ENCODE measurements at places on chromosomes 3 and 15.

GRCh38 chr3:156145866-156146265, 25.5 kb downstream of the KCNAB1 start:
- no peak for ATAC-seq
- H3K27ac ChIP-seq = no peak overlapping the region
- peaks cover 24% of the 10 kb centered on the region for H3K27me3 ChIP-seq
- no peaks in the 10 kb centered on the region for H3K4me1 ChIP-seq

- H3K4me3 ChIP-seq = no peak overlapping the region
- no peak for ATAC-seq
Measured at GRCh38 chr3:100852840-100853239, 140.4 kb downstream of the ABI3BP start.

DNA sequence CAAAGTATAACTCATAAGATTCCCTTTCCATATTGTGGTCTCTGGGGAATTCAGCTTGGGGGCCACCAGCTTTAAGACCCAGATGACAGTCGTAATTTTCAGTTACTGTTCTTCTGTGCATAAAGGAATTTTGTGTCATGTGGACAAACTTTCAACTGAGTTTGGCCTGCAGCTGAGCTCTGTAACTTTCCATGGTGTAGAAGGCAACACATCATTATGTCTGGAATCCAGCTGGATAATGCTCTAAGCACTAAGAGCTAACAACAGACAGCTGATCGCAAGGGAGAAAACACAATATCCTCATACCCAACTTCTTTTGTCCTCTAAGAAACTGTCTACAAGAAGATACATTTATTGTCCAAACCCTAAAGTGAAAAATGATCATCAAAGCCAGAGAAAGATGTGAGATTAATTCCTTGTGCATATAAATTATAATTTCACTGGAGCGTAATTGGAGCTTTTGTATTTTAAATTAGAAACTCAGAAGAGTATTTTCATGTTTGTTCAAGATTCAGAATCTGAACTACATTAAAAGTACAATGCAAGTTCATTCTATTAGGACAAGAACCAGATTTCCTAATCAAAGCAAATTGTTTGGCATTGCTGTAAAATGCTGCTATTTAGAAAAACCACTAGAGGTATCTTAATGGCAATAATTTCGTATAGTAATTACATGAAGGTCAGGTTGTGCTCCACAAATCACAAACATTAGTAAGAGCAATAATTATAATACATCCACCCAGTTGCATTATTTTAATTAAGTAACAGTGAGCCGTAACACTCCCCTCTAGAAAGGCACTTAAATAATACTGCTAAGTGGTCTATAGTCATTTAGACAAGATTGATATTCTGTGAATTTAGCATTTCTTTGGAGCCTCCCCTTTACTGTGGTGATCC, 218.8 kb downstream of the ATP8B4 start:
- no peaks in the 10 kb centered on the region for H3K4me1 ChIP-seq
- H3K27me3 ChIP-seq = no peaks in the 10 kb centered on the region
- H3K36me3 ChIP-seq = no peaks in the 10 kb centered on the region

- H3K36me3 ChIP-seq = no peaks in the 10 kb centered on the region
- H3K4me1 ChIP-seq = no peaks in the 10 kb centered on the region
- H3K27me3 ChIP-seq = peaks cover 7% of the 10 kb centered on the region
- no peak overlapping the region for H3K27ac ChIP-seq
Measured at GRCh38 chr3:182609575-182610156, 183.6 kb upstream of the ATP11B start.

DNA sequence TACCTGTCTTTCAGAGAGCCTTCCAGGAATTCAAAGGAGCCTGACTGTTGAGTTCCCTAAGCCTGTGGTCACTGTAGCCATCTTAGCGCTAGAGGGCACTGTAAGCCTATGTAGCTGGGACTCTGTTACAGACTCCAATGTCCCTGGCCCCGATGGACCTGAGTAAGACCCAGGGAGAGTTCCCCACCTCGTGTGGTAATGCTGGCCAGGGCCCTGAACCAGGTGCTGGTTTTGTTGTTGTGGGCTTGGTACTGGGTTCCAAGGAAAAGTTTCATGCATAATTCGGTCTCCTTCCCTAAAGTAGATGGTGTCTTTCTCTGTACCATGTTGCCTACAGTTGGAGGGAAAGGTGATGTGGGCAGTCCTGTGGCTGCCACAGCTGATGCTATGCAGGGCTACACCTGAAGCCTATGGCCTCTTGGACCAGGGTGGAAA, 32.4 kb downstream of the CDAN1 start:
- H3K4me1 ChIP-seq = peaks cover 4% of the 10 kb centered on the region
- H3K27me3 ChIP-seq = no peaks in the 10 kb centered on the region
- H3K27ac ChIP-seq = no peak overlapping the region
- peak; percentile 96 for ATAC-seq

DNA sequence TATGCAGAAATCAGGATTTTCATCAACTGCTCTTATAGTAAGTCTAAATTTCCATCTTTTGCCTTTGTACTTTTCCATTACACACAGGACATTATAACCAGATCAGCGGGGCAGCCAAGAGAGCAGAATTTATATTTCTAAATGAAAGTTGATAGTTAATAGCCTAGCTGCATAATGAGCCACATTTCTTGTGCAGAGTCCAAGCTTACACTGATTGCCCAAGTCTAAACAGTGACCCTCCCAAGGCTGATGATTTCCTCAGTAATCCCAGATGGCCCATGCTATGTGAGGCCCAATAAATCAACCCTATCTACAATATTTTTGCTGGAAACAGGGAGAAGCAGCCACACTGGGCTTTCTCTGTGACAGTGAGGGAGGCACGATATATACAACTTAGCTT, 475.8 kb upstream of the KCNMB2 start:
- no peak for ATAC-seq
- no peak overlapping the region for H3K4me3 ChIP-seq
- no peak overlapping the region for H3K27ac ChIP-seq
- no peaks in the 10 kb centered on the region for H3K36me3 ChIP-seq
- H3K4me1 ChIP-seq = no peaks in the 10 kb centered on the region
- no peaks in the 10 kb centered on the region for H3K27me3 ChIP-seq

- H3K27ac ChIP-seq = no peak overlapping the region
- H3K36me3 ChIP-seq = no peaks in the 10 kb centered on the region
- H3K4me3 ChIP-seq = no peak overlapping the region
- no peak for ATAC-seq
- H3K27me3 ChIP-seq = no peaks in the 10 kb centered on the region
Measured at GRCh38 chr3:82137050-82137449, 375.6 kb upstream of the GBE1 start.

GRCh38 chr15:92869263-92869940, 30.7 kb upstream of the CHD2 start:
- H3K27me3 ChIP-seq = no peaks in the 10 kb centered on the region
- peak overlapping the region; percentile 7 for H3K27ac ChIP-seq
- no peak overlapping the region for H3K4me3 ChIP-seq
- no peak for ATAC-seq

- peaks cover 40% of the 10 kb centered on the region for H3K36me3 ChIP-seq
- ATAC-seq = peak; percentile 98
- H3K27me3 ChIP-seq = no peaks in the 10 kb centered on the region
- H3K4me1 ChIP-seq = peaks cover 21% of the 10 kb centered on the region
Measured at GRCh38 chr15:48802867-48803266, 8.0 kb downstream of the CEP152 start.

GRCh38 chr3:179503640-179504039, 52.4 kb upstream of the GNB4 start:
- H3K36me3 ChIP-seq = no peaks in the 10 kb centered on the region
- H3K4me3 ChIP-seq = no peak overlapping the region
- H3K27ac ChIP-seq = no peak overlapping the region
- ATAC-seq = no peak
- H3K4me1 ChIP-seq = no peaks in the 10 kb centered on the region
- peaks cover 22% of the 10 kb centered on the region for H3K27me3 ChIP-seq

GRCh38 chr3:85935171-85935570, 976.4 kb downstream of the CADM2 start:
- no peaks in the 10 kb centered on the region for H3K27me3 ChIP-seq
- H3K4me3 ChIP-seq = no peak overlapping the region
- H3K36me3 ChIP-seq = no peaks in the 10 kb centered on the region

DNA sequence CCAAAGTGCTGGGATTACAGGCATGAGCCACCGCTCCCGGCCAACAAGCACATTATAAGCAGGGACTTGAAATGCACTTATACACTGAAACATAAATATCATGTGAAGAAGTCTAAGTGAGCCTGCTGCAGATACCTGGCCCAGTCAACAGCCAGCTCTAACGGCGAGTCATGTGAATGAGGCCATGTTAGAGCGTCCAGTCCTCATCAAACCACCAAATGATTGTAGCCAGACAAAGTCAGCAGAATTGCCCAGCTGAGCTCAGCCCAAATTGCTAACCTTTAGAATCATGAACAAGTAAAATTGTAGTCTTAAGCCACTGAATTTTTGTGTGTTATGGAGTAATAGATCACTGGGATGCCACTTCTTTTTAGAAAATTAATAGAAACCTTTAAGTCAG, 37.8 kb upstream of the UACA start:
- H3K27ac ChIP-seq = no peak overlapping the region
- H3K36me3 ChIP-seq = no peaks in the 10 kb centered on the region
- no peak for ATAC-seq
- no peak overlapping the region for H3K4me3 ChIP-seq
- H3K4me1 ChIP-seq = no peaks in the 10 kb centered on the region

DNA sequence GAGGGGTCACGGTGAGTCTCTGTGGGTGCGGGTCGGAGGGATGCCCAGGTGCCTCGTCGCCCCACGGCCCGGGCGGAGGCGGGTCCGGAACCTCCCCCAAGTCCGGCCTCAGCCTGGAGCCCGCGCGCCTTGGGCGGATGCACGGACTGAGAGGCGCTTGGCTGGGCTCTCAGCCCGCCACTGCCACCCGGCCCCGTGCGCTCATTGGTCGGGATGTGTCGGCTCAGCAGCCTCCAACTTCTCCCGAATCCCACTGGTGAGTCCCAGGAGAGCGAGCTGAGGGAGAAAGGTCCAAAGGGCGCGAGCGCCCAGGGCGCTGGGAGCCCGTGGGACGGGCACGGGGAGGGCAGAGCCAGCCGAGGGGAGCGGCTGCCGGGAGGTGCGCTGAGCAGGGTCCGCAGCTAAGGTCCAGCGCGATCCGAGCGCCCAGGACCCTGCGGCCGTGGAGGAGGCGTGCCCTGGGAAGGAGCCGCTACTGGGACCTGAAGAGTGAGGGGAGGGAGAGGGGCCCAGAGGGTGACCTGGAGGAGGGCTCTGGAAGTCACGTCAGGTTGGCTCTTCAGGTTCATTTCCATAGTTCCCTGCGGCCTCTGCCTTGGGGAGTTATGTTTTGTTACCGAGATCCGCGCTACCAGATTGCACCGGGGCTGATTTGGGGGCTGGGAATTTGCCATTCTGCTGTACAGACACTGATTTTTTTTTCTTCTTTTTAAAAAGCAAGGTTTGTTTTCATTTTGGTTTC, at the start of gene MME:
Gene MME, plus strand, starts transcription at position 574 of the 742 bp plus-strand sequence. CDS start 3,849 bp downstream, outside the sequence.
- peaks cover 31% of the 10 kb centered on the region for H3K27me3 ChIP-seq
- no peak within 1 kb of the TSS for H3K27ac ChIP-seq
- H3K36me3 ChIP-seq = no peaks in the 10 kb centered on the region
- H3K4me3 ChIP-seq = peak within 1 kb of the TSS; percentile 40
- ATAC-seq = no peak
- no peaks in the 10 kb centered on the region for H3K4me1 ChIP-seq

DNA sequence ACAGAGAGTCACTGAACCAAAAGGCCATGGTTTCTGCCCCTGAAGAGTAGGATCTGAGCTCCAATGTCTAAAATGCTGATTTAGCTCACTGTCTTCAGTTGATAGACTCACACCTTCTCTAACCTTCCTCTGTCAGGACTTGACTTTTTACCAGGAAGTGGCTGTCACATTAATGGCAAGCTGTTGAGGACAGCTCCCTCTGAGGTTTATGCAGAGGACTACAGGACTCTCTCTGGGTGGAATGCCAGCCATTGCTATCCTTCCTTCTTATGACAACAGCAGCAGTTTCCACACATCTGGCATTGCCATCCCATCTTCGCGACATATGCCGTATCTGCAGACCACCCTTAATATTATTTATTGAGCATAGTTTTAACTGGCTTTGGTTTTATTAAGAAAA, 103.8 kb upstream of the PRICKLE2 start:
- peaks cover 12% of the 10 kb centered on the region for H3K27me3 ChIP-seq
- ATAC-seq = no peak
- H3K4me3 ChIP-seq = no peak overlapping the region
- H3K4me1 ChIP-seq = no peaks in the 10 kb centered on the region
- H3K27ac ChIP-seq = no peak overlapping the region

DNA sequence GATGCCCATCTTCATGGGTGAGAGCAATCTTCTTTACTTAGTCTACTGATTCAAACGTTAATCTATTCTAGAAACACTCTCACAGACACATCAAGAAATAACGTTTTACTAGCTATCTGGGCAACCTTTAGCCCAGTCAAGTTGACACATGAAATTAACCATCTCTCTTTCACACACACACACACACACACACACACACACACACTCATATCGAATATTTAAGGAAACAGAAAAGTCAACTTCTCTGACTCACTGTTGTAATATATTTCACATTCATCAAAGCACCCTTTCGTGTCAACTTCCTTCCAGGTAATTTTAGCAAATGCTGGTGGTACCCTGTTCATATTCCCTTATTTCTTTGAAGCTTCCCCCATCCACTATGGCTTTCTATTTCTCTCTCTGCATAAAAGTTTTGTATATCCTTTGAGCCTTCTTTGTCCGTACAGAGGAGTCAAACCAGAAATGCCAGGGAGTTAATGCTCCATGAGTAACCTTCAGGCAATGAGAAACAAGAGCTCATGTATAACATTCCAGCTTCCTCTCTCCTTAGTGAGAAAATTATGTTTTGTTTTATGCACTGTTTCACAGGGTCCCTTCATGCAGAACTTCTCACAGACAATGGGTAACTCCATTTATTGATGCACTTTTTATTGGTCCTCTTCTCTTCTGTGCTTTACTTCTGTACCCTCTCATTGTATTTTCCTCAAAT, 335.5 kb upstream of the CBLB start:
- peaks cover 28% of the 10 kb centered on the region for H3K4me1 ChIP-seq
- peak overlapping the region; percentile 73 for H3K27ac ChIP-seq
- peak overlapping the region; percentile 42 for H3K4me3 ChIP-seq
- no peaks in the 10 kb centered on the region for H3K27me3 ChIP-seq
- peak; percentile 50 for ATAC-seq

DNA sequence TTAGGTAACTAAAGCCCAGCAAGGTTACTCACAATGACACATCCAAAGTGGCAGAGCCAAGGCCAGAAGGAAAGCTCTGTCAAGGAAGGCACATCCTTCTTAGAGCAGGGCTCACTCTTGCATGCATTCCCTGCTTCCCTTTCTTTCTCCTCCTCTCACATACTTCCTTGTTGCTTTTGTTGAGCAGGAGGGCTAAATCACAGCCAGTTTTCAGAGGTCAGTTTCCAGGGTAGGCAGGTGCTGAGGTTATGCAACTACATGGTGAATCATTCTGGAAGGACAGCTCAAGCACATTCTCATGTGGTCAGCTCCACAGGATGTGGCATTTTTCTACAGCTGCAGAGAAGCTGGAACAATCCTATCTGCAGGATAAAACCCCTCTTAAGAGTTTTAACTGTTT, 275.6 kb downstream of the ZNF621 start:
- H3K4me1 ChIP-seq = no peaks in the 10 kb centered on the region
- H3K27me3 ChIP-seq = peaks cover 11% of the 10 kb centered on the region
- H3K27ac ChIP-seq = no peak overlapping the region
- H3K4me3 ChIP-seq = no peak overlapping the region
